ENCODE measurements at places on chromosomes 3 and 15. TPM values are rescaled to one million over a fixed set of nuclear protein-coding genes. Genes with fewer than 3 reads are reported as not detected.

The IL17RD gene
- total RNA-seq, result 1.1 TPM

GRCh38 chr3:47520756-47521155 is 7.2 kb upstream of the ELP6 start:
- peaks cover 5% of the 10 kb centered on the region for H3K4me1 ChIP-seq
- no peak for DNase-seq
- no peak overlapping the region for H3K27ac ChIP-seq
- H3K4me3 ChIP-seq, result no peak overlapping the region
- no peaks in the 10 kb centered on the region for H3K27me3 ChIP-seq

DNA sequence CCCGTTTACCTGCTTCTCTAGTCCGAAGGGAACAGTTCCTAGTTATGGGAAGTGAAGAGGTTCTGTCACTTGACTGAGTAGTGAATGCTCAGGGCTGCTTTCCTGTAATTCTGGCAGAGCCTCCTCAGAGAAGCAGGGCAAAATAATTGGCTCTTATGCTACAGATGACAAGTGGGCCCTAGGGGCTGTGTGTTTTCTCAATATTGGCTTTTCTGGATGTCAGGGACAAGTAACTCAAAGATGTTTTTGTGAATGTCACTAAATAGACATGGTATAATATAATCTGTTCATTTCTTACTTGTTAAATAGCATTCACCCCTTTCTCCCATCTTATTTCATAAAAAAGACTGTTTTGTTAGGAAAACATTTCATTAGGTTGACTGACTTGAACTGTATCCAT is 40.1 kb downstream of the SGO1 start:
- H3K4me1 ChIP-seq, result no peaks in the 10 kb centered on the region
- no peak overlapping the region for H3K4me3 ChIP-seq
- H3K27me3 ChIP-seq, result no peaks in the 10 kb centered on the region
- H3K36me3 ChIP-seq, result peaks cover 27% of the 10 kb centered on the region
- no peak for DNase-seq
- no peak overlapping the region for H3K27ac ChIP-seq

GRCh38 chr15:81012588-81012987 is 11.9 kb downstream of the TLNRD1 start:
- H3K4me3 ChIP-seq, result no peak overlapping the region
- no peak for DNase-seq
- H3K4me1 ChIP-seq, result peaks cover 14% of the 10 kb centered on the region
- H3K27ac ChIP-seq, result no peak overlapping the region

- H3K4me3 ChIP-seq, result no peak overlapping the region
- peak; percentile 21 for DNase-seq
- no peaks in the 10 kb centered on the region for H3K36me3 ChIP-seq
- H3K4me1 ChIP-seq, result peaks cover 29% of the 10 kb centered on the region
- no peak overlapping the region for H3K27ac ChIP-seq
- H3K27me3 ChIP-seq, result no peaks in the 10 kb centered on the region
Observed at GRCh38 chr3:195219351-195220230, 51.4 kb downstream of the XXYLT1 start.

DNA sequence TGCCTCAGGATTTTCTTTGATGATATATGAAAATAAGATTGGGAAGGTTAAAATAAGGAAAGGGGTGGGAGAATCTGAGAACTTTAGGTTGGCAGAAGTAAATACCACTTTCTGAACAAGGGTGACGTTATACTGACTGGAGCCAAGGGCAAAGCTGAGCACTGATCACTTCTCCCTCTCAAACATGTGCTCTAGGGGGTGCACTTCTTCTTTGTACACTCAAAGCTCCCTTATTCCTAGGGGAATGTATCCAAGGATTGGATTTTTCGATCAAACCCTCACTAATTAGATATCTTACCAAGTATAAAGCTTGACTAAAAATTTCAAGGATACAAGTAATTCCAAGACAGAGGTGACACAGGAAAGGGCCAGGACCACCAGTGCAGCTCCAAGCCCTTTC is 243.9 kb upstream of the UMPS start:
- H3K27ac ChIP-seq, result no peak overlapping the region
- H3K4me3 ChIP-seq, result no peak overlapping the region
- no peaks in the 10 kb centered on the region for H3K27me3 ChIP-seq
- no peak for DNase-seq

GRCh38 chr3:129462361-129462968 is 22.4 kb downstream of the IFT122 start:
- no peak overlapping the region for H3K27ac ChIP-seq
- peaks cover 1% of the 10 kb centered on the region for H3K36me3 ChIP-seq
- H3K27me3 ChIP-seq, result no peaks in the 10 kb centered on the region
- no peaks in the 10 kb centered on the region for H3K4me1 ChIP-seq
- H3K4me3 ChIP-seq, result no peak overlapping the region

GRCh38 chr3:133479895-133480669 is 80.2 kb downstream of the BFSP2 start:
- no peaks in the 10 kb centered on the region for H3K4me1 ChIP-seq
- no peaks in the 10 kb centered on the region for H3K27me3 ChIP-seq
- H3K36me3 ChIP-seq, result no peaks in the 10 kb centered on the region
- no peak overlapping the region for H3K4me3 ChIP-seq
- H3K27ac ChIP-seq, result no peak overlapping the region
